ENCODE measurements at places on chromosomes 16 and 17.

GRCh38 chr16:68411086-68411485, 37.2 kb downstream of the SMPD3 start:
- H3K36me3 ChIP-seq: no peaks in the 10 kb centered on the region
- no peak for DNase-seq
- no peak overlapping the region for H3K4me3 ChIP-seq
- H3K4me1 ChIP-seq: peaks cover 11% of the 10 kb centered on the region
- H3K27me3 ChIP-seq: no peaks in the 10 kb centered on the region

DNA sequence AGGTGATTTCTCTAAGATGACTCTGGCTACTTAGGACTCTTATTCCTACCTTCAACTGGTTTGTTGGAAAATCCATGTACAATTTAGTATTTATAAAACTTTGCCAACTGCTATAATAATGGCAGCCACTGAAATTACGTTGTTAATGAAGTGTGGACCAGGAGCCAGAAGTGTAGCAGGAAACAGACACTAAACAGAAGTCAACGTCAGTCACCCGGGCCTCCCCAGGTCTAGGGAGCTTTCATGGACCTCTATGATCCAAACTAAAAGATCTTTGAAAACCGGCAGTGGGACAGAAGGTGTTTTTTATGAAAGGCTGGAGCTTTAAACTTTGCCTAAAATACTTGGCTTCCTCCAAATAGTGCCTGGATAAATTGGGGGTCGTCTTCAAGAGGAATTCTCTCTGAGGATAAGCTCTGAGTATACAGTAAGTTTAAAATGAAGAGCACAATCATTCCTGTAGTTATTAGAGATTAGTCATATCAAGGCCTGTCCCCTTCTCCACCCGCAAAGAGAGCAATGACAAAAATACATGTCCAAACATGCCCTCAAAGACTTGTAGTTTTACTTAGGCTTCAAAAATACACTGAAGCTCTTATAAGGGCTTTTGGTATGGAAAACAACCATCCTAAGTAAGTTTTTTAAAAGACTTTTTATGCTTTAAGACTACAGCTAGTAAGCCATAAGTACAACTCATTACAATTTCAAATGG, 34.6 kb downstream of the DCUN1D3 start:
- DNase-seq: no peak
- no peaks in the 10 kb centered on the region for H3K27me3 ChIP-seq
- H3K36me3 ChIP-seq: no peaks in the 10 kb centered on the region
- peak overlapping the region; percentile 30 for H3K27ac ChIP-seq
- peaks cover 24% of the 10 kb centered on the region for H3K4me1 ChIP-seq

GRCh38 chr17:66432996-66433551, 130.7 kb downstream of the PRKCA start:
- DNase-seq: no peak
- H3K27me3 ChIP-seq: no peaks in the 10 kb centered on the region
- H3K36me3 ChIP-seq: no peaks in the 10 kb centered on the region
- H3K4me3 ChIP-seq: no peak overlapping the region

DNA sequence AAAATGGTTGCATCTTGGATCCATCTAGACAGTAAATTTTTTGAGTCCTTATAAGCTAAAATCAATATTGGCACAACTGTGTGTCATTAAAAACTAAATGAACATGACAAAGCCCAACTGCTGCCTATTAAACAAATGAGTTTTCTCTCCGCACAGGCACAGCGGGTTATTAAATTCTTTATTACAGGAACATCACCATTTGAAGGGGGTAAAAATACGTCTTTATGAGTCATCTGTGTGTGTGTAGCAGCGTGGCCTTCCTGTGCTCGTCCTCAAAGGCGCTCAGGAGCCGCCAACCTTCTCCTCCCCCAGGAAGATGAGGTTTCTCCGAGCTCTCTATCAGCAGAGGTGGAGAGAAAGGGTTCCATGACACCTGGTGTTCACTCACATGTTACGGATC, 62.6 kb upstream of the SDK2 start:
- DNase-seq: no peak
- H3K27ac ChIP-seq: no peak overlapping the region
- H3K27me3 ChIP-seq: no peaks in the 10 kb centered on the region
- H3K4me3 ChIP-seq: no peak overlapping the region
- H3K4me1 ChIP-seq: no peaks in the 10 kb centered on the region

DNA sequence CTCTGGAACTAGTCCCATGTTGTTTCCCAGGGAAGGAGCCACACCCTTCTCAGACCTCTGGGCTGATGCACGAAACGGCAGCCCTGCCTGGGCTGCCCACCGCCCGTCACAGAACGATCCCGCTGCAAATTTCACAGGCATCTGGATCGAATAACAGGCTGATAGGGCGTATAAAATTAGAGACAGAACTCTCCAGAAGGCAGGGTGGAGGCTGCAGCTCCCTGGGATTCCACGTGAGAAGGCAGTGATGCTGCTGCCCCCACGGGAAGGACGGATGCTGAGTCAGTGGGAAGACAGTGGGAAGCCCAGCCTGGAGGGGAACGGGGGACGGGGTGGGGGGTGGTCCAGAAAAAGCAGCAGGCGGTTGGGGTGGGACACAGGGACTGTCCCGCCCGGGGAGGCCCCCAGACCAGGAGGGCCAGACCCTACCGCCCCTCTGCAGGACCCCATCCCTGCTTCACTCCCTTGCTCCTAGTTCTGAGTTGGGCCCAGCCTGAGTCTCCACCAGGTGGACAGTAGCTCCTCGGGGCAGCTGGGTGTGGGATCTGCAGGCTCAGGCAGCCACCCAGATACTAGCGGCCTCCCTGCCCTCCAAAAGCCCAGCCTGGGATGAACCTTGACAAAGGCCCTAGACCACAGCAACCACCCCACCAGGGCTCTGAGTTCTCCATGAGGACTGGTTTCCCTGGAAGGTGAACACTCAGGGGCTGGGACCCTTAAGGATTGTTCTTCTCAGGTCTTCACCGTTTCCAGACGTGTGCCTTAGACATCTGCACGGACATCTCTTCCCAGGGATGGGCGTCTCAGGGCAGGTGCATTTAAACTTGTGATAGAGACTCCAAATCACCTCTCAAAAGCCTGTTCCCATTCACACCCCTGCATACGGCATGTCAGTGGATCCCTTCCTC, 117.8 kb downstream of the METRNL start:
- no peak overlapping the region for H3K27ac ChIP-seq
- H3K36me3 ChIP-seq: no peaks in the 10 kb centered on the region
- no peak overlapping the region for H3K4me3 ChIP-seq
- no peaks in the 10 kb centered on the region for H3K4me1 ChIP-seq
- no peak for DNase-seq

DNA sequence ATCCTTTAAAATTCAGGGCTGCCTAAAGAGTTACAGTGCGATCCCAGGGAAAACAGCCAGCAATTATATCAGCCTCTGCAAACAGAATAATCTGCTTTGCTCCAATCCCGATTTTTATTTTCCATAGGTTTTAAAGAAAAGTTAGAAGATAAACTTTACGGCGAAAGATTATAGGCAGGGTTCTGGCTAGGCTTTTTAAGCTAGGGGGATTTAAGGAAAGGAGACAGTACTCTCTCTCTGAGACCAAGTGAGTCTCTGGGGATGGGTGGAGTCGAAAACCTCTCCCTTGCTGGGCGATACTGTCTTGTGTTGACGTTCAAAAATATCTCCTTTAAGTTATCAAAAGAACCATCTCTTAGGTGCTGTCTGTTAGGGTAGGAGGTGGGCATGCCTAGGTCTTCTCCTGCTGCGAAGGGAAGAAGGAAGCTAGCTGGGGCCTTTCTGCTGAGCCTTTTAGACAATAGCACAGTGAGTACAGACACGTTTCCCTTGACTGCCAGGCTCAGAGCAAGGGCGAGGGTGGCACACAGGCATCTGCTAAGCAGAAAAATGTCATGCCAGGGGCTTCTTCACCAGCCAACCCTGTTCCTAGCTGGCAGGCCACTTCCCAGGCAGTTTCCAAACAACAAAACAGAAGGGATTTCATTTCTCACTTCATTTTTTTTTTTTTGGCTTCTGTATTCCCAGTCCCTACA, 167.9 kb upstream of the MAF start:
- no peak for DNase-seq
- no peak overlapping the region for H3K4me3 ChIP-seq
- no peaks in the 10 kb centered on the region for H3K27me3 ChIP-seq
- H3K4me1 ChIP-seq: peaks cover 8% of the 10 kb centered on the region

GRCh38 chr17:5840811-5841446, 229.2 kb upstream of the WSCD1 start:
- H3K4me3 ChIP-seq: no peak overlapping the region
- H3K36me3 ChIP-seq: no peaks in the 10 kb centered on the region

DNA sequence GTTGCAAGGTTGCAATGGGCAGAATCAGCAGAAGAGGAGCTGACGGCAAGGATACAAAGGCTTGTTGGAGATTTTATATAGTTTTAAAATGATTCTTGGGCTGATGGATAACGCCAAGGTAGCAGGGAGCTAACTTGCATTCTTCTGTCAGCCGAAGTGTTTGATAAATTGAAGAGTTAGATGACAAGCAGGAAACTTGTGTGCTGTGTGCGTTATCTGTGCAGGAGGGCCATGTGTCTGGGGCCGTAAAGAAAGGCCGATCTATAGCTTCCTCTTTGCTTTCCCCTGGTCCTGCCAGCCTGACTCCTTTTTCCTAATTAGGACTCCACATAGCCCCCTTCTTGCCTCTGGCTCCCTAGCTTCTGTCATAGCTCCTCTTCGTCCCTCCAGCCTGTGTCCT, 6.7 kb upstream of the WWOX start:
- DNase-seq: no peak
- no peak overlapping the region for H3K4me3 ChIP-seq
- no peak overlapping the region for H3K27ac ChIP-seq
- H3K4me1 ChIP-seq: no peaks in the 10 kb centered on the region
- H3K27me3 ChIP-seq: peaks cover 29% of the 10 kb centered on the region

GRCh38 chr16:71464231-71464630, 2.2 kb upstream of the ZNF23 start:
- H3K27ac ChIP-seq: no peak overlapping the region
- H3K36me3 ChIP-seq: no peaks in the 10 kb centered on the region
- no peaks in the 10 kb centered on the region for H3K4me1 ChIP-seq
- H3K4me3 ChIP-seq: no peak overlapping the region
- DNase-seq: no peak

GRCh38 chr17:72789711-72790110, 302.8 kb downstream of the SLC39A11 start:
- no peak overlapping the region for H3K4me3 ChIP-seq
- H3K36me3 ChIP-seq: no peaks in the 10 kb centered on the region
- no peaks in the 10 kb centered on the region for H3K27me3 ChIP-seq
- DNase-seq: no peak
- H3K27ac ChIP-seq: 0 out of 2 replicates have a peak overlapping the region, but pooled peaks have one; percentile 26

DNA sequence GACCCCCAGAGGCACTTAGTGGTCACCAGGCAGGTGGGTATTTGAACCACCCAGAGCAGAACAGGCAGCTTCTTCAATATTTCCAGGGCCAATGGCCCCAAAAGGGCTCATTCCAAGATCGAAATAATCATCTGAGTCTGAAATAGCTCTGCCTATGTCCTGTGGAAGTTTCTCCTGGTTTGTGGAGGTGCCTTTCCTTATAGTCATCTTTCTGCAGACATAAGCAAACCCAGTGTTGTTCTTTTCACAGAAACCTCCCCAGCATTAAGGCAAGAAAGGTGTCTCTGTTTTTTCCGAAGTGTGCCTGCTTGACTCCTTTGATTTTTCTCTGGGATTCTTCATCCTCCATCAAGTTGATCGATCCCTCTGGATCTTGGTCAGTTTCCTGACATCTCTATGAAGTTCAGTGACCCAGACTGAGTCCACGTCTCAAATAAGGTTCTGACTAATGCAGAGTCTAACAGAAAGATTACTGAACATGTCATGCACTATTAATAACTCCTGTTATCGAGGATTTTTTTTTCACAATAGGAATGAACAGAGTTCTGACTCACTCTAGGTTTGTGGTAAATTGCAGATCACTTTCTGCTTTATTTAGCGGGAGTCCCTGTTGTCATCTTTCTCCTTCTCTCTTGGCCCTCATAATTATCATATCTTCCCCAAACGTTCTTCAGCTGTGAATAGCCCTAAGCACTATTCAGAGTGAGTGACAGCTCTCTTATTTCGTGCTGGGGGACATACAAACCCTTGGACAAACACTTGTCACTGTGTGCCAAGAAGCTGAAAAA, 1.5 kb downstream of the LRRC3C start:
- no peaks in the 10 kb centered on the region for H3K27me3 ChIP-seq
- 0 out of 2 replicates have a peak overlapping the region, but pooled peaks have one; percentile 97 for H3K4me3 ChIP-seq
- DNase-seq: no peak
- H3K36me3 ChIP-seq: no peaks in the 10 kb centered on the region

GRCh38 chr16:82008957-82009592, 2.2 kb downstream of the SDR42E1 start:
- no peak overlapping the region for H3K4me3 ChIP-seq
- H3K36me3 ChIP-seq: no peaks in the 10 kb centered on the region
- H3K4me1 ChIP-seq: 0 out of 2 replicates have a peak, but pooled peaks cover 5% of the 10 kb centered on the region
- no peaks in the 10 kb centered on the region for H3K27me3 ChIP-seq
- DNase-seq: no peak

DNA sequence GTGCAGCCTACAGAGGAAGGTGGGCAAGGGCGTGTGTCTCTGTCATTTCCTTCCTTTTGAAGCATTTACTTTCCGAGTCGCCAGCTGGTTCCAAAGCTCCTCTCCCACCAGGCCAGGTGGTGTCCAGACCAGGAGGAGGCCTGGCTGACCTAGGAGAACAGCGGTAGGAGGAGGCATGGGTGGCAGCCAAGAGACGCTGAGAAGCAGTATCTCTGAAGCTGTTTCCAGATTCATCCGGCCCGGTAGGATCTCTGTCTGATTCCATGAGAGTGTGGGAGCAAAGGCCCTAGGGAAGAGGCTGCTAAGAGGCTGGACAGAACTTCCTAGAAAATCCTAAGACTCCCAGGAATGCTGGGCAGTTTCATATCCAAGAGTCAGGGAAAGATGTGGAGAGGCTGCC, 20.3 kb downstream of the MEOX1 start:
- peaks cover 8% of the 10 kb centered on the region for H3K4me1 ChIP-seq
- H3K36me3 ChIP-seq: no peaks in the 10 kb centered on the region
- DNase-seq: no peak
- H3K4me3 ChIP-seq: no peak overlapping the region
- H3K27ac ChIP-seq: no peak overlapping the region
- peaks cover 10% of the 10 kb centered on the region for H3K27me3 ChIP-seq

DNA sequence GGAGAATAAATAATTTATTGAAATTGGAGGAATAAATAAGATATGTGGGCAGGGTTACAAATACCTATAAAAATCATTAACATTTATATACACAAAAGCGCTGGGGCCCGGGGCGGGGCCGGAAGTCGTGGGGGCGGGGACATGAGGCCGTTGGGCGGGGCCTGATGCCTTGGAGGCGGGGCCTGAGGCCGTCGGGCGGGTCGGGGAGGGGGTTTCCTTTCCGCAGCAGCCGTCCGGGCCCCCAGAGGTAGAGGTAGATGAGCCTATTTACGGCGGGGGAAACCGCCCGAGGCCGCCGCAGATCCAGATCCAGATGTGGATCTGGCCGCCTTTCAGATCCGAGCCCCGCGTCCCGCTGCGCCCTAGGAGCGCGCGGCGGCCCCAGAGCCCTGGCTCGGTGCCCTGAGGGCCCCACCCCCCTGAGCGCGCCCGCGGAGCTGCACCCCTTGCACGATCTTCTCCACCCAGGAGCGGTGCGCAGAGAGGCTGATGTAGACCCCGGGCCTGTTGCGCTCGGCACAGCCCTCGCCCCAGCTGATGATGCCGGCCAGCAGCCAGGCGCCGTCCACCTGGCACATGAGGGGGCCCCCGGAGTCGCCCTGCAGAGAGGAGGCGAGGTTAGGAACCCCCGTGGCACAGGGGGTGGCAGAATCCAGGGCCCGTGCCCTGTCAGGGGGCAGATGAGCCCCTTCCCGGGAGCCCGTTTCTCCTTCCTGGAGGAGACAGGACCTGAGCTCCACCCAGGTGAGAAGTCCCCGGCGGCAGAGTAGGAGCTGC, 5.1 kb downstream of the PRSS22 start:
- DNase-seq: no peak
- no peak overlapping the region for H3K4me3 ChIP-seq
- 0 out of 2 replicates have a peak, but pooled peaks cover 5% of the 10 kb centered on the region for H3K27me3 ChIP-seq
- H3K4me1 ChIP-seq: no peaks in the 10 kb centered on the region
- H3K27ac ChIP-seq: no peak overlapping the region

All from GM23338 (cell line).